Hair follicular keratinocyte (primary cell): ENCODE measurements at places on chromosomes 5 and 9. TPM values are rescaled to one million over a fixed set of nuclear protein-coding genes. Genes with fewer than 3 reads are reported as not detected.

The GLE1 gene
- total RNA-seq = 22.0 and 28.9 TPM in 2 replicates

The ARID3C gene
- 0.31 TPM in 1 of 2 replicates, not detected in the other for total RNA-seq

The CD74 gene
- total RNA-seq = 14.0 and 20.6 TPM in 2 replicates

The TMEFF1 gene
- 0.11 and 0.62 TPM in 2 replicates for total RNA-seq

The PRR7 gene
- 22.4 and 35.6 TPM in 2 replicates for total RNA-seq

The EGR1 gene
- total RNA-seq = 17.6 and 65.0 TPM in 2 replicates

The FCN2 gene
- not detected in 2 replicates for total RNA-seq

The CWC27 gene
- 9.6 and 18.9 TPM in 2 replicates for total RNA-seq

The SPATA24 gene
- 3.0 and 4.6 TPM in 2 replicates for total RNA-seq

The FAM169A gene
- total RNA-seq = 19.4 and 22.3 TPM in 2 replicates

The ACTBL2 gene
- total RNA-seq = 0.04 TPM in 1 of 2 replicates, not detected in the other
